ENCODE measurements at places on chromosomes 3 and 15.

GRCh38 chr3:53464424-53464823 lies 30.0 kb upstream of the CACNA1D start:
- DNase-seq = no peak

GRCh38 chr3:94336046-94336753 lies 273.3 kb downstream of the NSUN3 start:
- DNase-seq = no peak

DNA sequence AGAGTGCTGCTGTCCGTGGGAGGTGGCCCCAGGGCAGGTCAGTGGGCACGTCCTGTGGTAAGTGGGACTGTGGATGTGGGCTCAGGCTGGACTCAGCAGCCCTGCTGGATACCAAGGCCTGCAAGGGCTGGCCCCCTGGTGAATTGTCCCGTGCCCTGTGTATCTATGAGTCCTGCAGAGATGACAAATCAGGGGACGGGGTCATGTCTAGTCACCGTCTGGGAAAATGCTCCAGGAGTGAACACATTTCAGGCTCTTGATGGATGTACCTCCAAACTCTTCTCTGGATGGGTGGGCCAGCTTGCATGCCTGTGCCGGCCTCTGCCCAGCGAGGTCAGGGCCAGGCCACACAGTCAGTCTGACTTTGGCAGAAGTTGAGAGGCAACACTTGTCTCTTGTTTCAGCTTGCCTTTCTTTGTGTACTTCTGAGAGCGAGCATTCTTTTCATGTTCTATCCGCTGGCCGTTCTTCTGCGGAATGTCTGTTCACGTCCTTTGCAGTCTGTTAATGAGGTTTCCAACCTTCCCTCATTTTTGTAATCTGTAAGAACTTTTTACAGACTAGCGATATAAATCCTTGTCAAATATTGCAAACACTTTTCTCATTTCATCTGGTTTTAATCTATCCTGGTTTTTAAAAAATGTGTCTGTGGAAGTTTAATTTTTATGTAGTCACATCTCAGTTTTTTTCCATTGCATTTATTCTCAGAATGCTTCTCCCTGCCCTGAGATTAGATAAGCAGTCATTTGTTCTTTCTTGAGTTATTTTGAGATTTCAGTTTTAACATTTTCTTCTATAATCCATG lies 11.4 kb upstream of the STAB1 start:
- DNase-seq = no peak

GRCh38 chr3:119418641-119419040 lies 44.8 kb downstream of the TMEM39A start:
- no peak for DNase-seq

GRCh38 chr3:95280711-95281352 lies 1218.0 kb downstream of the NSUN3 start:
- no peak for DNase-seq

- no peak for DNase-seq
Observed at GRCh38 chr3:179063945-179064560, 7.6 kb downstream of the ZMAT3 start.

DNA sequence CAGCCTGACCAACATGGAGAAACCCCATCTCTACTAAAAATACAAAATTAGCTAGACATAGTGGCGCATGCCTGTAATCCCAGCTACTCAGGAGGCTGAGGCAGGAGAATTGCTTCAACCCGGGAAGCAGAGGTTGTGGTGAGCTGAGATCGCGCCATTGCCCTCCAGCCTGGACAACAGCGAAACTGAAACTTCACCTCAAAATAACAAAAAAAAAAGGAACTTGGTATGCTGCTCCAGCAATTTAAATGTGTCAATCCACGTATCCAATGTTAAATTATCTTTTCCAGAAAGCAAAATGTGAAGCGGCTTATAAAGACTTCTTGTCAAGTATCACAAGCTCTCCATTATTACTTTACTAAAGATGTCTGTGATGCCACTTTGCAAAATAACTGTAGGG lies 9.9 kb upstream of the ARIH1 start:
- DNase-seq = no peak

- DNase-seq = no peak
Observed at GRCh38 chr3:148880681-148881080, 15.6 kb downstream of the CPA3 start.

DNA sequence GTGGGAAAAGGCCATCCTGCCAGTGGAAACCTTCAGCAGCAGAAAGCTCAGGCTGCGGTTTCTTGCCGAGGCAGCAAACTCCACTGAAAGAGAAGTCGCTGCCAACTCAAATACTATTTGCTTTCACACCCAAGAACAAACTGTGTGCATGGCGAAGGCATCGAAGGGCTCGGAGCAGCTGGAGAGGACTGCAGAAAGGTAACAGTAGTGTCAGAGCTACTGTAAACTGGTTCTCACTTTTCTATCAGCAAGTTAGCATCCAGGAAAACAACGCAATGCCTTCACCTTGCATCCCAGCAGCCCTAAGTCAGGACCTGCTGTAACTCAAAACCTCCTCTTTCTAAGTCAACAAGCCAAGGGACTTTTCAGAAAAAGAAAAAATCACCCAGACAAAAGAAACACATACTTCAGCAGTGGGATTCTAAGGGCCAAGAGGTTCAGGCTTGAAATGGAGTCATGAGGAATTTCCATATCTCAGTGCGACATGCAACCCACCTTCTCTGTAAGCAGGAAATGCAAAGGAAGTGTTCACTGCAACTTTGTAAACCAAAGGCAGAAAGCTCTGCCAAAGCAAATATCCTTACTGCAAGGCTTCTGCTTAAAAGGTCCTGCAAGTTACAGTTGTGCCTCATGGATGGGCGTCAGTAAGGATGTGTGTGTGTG lies 193.5 kb downstream of the FOXP1 start:
- DNase-seq = no peak

DNA sequence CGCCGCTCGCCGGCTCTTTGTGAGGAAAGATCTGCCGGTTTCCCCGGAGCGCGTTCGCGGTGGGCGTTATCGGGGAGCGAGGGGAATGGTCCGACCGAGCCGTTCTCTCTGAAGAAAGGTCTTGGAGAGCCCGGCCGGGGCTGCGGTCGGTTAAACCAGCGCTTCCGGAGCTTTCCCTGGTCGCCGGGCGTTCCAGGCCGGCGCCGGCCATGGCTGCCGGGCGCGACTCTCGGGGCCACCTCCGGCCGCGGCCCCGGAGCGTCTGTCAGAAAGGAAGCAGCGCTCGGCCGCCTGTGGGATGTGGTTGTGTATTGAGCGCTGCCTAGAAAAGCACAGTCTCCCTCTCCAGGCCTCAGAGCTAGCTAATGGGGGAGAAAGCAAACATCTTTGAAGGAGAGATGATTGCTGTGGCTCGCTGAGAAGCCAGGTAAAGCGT lies 731 bp downstream of the FYTTD1 start:
- DNase-seq = peak; percentile 12

DNA sequence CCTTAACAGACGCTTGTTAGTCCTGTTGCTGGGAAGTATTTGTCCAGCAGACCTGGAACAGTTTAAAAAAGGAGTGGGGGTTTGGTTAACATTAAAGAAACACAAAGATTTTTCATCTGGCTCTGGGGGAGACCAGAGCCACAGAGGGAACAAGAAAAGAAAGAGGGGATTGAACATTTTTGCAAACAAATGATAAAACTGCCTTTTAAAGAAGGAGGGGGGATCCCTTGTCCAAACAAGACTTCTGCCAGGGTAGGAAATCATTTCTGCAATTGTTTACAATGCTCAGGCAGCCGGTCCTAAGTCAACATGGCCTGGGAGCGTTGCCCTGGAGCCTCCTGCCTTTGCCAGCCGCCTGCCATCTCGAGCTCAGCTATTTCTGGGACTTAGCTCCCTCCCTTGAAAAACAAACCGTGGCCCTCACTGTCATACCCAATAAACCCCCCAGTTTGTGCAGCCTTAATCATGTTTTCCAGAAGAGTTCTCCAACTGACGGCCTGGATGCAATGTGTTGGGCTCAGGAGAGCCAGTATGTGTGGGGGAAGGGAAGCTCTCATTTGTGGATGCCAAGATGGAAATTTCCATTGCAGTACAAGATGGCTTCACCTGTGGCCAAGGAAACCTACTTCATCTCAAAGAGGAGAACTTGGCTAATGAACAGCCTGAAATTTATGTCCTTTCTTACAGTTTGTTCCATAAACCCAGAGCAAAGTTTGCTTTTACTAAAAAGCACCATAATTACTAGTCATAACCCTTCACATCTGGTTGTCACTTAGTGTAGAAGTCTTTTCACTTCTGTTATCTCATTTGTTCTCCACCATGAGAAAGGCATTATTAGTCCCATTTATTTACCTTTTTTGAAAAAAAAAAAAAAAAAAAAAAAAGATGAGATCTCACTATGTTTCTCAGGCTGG lies 75.9 kb upstream of the RNU6-1 start:
- peak; percentile 41 for DNase-seq

- DNase-seq = no peak
Observed at GRCh38 chr3:112027826-112028225, 6.7 kb upstream of the TMPRSS7 start.

DNA sequence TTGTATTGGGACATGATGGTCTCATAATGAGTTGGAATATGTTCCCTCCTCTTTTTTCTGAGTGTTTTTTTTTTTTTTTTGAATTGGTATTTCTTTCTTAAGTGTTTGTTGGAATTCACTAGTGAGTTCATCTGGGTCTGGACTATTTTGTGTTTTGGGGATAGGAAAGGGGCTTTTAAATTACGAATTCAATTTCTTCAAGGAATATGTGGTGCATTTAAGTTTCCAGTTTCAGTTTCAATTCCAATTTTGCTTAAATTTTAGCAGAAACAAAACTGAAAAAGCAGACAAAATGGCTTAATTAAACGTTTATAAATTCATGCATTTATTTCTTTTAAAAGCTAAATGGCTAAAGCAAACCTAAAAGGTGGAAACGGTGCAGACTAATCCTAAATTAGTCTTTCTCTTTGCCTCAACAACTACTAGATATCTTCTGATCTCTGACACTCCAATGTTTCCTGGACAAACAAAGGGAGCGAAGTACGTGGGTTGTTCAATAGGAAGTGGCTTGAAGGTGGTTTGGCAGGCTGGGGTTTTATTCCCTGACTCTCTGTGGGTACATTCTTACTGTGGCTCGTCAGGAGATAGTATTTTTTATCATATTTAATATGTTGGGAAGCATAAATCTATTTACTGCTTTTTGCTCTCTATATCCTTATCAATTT lies 50.0 kb upstream of the CORO2B start:
- DNase-seq = no peak

Data from thoracic aorta (tissue), 2 donors.